ENCODE measurements at places on chromosomes 7 and 10. TPM values are rescaled to one million over a fixed set of nuclear protein-coding genes. Genes with fewer than 3 reads are reported as not detected.

The C10orf105 gene
- not detected for total RNA-seq

GRCh38 chr7:121744877-121745276 is 128.1 kb upstream of the PTPRZ1 start:
- no peak for DNase-seq

DNA sequence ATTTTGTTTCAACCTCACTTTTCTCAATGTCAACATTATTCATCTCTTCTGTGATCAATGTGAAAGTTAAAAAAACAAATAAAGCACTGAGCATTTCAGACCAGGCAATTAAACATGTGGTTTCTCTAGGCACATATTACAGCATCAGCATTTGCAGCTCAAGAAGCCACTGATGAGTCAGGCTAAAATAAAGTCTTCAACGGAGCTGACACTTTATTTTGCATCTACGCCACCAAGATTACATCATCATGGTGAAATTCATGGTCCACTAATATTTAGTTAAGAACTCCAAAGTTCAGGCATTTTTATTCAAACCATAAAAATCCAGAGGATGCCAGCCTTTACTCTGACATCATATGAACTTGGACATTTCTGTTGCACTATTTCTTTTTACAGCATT is 33.0 kb downstream of the MAGI2 start:
- DNase-seq: peak; percentile 66

The ASB10 gene
- not detected for total RNA-seq

DNA sequence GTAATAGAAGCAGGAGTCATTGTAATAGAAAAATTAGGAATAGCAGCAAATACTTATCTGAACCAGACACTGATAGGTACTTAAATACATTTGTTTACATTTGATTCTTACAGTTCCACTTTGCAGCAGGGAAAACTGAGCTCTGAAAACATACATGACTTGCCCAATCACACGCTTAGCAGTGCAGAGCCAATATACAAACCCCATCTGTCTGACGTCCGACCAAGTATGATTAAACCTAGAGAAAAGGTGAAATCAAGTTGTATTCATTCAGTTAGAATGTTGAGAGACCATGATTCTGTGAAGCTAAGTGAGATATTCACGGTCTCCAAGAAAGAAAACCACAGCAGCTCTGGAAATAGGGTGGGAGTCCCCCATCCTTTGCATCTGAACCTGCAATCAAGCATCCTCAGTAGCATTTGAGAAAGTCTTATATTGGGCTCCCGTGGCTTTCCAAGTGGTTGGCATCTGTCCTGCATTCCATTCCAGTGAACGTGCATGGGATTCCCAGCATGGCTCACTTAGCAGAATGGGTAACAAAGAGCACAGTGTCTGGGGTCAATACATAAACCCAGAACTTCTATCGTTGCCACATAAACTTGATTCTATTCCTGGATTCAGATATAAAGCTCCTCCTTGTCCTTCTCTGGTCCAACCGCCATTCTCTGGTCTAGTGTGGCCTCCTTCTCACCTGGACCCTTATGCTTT is 148.7 kb upstream of the RSU1 start:
- peak; percentile 97 for DNase-seq

The FASTK gene
- 89.8 TPM for total RNA-seq

- DNase-seq: no peak
Observed at GRCh38 chr7:157780721-157781120, 443.9 kb downstream of the DNAJB6 start.

DNA sequence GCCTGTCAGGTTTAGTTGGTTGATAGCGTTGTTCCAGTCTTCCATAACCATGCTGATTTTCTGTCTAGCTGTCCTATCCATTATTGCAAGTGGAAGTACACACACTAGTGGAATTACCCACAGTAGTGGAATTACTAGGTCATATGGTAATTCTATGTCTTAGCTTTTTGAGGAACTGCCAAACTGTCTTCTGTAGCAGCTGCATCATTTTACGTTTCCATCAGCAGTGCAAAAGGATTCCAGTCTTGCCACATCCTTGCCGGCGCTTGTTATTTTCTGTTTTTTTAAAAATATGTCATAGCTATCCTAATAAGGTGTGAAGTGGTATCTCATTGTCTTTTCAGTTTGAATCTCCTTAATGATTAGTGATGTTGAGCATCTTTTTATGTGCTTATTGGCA is 17.2 kb upstream of the RHBDD2 start:
- no peak for DNase-seq

DNA sequence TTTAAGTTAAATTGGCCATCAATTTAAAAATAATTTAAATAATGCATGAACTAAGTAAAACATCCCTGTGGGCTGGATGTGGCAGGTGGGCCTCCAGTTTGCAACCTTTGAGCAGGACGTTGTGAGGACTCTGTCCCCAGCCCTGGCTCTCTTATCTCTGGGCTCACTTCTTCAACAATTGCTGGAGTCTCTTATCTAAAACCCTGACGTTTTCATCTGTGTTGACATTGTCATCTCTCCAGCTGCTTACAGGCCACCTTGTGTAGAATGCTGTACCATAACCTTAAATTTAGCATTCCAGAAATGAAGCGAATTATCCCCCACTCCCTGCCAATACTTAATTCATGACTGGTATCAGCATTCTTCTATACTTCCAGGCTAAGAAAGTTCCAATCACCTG is 3.2 kb upstream of the KIF5B start:
- DNase-seq: no peak

The PCLO gene
- 0.58 TPM for total RNA-seq

- DNase-seq: peak; percentile 1
Observed at GRCh38 chr10:84715911-84716310, 387.5 kb downstream of the CCSER2 start.

The C10orf67 gene
- total RNA-seq: 0.43 TPM

DNA sequence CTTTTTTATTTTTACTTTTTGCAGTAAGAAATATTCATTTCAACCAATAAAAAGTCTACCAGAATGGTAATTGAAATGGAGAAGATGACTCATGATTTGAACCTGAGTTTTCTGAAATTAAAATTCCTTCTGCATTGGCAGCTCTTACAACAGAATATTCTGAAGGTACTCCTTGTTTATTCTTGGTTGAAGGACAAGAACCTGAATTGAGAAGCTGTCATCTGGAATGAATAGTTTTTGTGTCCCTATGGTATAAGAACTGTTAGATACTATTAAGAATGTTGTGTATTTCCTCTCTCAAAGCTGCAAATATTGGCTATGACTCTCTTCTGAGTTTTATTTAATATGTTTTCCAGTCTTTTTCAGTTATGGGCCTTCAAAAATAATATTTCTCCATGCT is 56.1 kb downstream of the CDK1 start:
- DNase-seq: no peak

GRCh38 chr10:80406204-80406603 is 2.1 kb upstream of the PRXL2A start:
- DNase-seq: no peak

- DNase-seq: no peak
Observed at GRCh38 chr7:132575419-132575981, 770 bp downstream of the PLXNA4 start.

Measured in epithelial cell of proximal tubule (primary cell).